HAP-1 (cell line): ENCODE measurements at places on chromosomes 5 and 9.

- DNase-seq, result no peak
These were observed 235.2 kb upstream of the SLC24A2 start for GRCh38 chr9:20023961-20024571.

GRCh38 chr5:181127907-181128626, 2.9 kb downstream of the OR2V1 start:
- DNase-seq, result no peak

DNA sequence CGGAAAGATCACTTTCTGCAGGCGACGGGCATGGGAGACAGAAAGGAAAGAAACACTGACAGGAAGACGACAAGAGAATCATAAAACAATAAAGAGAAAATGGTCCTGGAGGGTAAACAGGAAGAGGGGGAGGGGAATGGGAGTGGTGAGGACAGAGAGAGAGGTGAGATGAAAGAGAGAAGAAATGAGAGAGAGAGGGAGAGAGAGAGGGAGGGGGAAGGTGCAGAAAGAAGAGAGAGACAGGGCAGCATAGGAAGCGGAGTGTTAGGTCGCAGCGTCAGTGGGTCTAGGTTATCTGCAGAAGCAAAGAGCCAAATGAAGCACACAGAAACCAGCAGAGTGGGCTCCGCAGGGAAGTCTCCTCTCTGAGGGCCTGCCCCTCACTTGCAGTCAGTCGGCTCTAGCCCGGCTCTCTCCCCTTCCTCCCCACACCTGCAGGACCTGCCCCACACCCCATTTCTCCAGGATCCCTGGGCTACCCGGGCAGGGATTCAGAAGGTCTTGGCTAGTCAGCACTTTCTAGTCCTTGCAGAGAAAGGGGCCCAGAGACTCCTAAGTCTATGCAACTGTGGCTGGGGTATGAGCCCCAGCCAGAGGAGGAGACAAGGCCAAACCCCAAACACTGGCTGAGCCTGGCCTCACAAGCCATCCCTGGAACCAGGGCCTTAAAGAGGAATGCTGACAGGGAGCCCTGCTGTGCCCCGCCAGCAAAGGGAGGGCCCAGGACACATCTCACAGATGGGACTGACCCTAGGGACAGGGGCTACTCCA, 29.7 kb upstream of the MEIKIN start:
- no peak for DNase-seq

GRCh38 chr9:117403403-117403811, 11.4 kb downstream of the ASTN2 start:
- DNase-seq, result no peak

DNA sequence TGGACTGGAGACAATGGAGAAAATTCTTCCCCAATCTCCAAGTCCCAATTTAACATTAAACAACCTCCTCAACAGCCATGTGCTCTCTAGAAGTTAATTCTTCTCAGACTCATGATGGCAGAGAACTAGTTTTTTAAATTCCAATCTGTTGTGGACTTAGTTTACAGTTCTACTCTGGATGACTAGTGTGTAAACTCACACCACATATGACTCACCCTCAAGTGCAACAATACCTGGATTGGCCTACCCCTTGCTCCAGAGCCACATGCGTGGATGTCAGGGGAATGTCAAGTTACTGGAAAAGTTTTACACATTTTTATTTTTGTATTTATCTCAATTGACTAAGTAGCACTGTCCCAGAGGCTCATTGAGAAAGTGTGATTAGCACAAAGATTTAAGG, 136.0 kb upstream of the EFNA5 start:
- DNase-seq, result no peak

DNA sequence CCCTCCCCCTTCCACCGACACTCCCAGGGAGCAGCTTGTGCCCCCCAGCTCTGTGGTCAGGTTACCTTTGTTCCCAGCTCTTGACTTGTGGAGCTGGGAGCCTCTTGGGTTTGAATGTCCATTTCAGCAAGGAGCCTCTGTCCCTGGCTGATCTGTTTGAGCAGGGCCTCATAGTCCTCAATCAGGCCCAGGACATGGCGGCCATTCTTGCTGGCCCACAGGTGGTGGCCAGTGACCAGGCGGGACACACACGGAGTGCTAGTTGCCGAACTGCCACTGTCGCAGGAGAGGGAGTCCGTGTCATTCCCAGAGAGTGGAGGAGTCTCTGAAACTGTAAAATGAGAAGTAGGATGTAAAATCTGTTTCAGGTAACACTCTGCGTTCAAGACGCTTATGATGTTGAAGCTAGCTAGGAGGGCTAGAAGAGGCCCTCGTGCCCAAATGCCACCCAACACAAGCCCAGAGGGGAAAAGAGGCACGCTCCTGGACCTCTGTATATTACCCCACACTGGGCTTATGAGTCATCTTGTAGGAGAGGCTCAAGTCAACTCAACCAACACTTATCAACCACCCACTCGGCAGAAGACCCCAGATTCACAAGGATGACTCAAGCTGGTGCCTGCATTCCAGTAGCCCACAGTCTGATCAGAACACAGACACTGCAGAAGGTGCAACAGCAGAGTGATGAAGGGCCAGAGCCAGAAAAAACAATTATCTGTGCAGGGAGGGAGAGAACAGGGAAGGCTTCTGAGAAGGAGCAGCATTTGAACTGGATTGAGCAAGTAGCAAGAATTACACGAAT, 177.0 kb downstream of the CDK5RAP2 start:
- no peak for DNase-seq

- DNase-seq, result no peak
These were observed 663.6 kb upstream of the RIOK2 start for GRCh38 chr5:97846643-97847042.

DNA sequence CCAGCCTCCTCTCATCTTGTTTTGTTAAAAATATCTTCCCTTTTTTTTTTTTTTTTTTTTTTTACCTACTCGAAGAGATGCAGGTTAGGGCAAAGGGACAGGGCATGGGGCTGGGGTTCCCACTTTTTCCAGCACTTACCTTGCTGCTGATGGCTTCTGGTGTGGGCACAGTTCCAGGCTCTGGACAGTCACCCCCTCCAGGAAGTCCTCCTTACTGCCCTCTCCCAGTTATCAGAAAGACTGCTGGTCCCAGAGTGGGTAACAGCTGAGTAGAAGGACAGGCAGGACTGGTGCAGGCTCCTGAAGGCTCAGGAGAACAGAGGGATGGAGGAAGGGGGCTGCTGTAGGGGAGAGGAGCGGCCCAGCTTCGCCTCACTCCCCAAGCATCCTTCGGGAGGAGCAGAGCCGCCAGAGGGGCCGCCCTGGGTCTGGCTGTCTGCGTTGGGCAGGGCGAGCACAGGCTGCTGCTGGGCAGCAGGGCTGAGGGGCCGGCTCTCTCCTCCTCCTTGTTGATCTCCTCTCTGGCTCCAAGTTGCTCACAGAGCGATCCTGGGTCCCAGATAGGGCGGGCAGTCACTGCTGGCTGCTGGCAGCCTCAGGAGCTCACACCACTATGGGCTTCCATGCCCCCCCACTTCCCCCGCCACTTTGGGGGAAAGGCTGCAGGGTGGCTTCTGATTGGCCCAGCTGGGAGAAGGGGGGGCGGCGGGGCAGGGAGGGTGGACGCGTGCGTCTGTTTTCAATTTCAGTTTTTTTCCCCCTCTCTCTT, at the start of gene PDGFRB:
Gene PDGFRB, minus strand, starts transcription at position 588 of the 769 bp plus-strand sequence. CDS start 18,798 bp downstream, outside the sequence.
- no peak for DNase-seq

DNA sequence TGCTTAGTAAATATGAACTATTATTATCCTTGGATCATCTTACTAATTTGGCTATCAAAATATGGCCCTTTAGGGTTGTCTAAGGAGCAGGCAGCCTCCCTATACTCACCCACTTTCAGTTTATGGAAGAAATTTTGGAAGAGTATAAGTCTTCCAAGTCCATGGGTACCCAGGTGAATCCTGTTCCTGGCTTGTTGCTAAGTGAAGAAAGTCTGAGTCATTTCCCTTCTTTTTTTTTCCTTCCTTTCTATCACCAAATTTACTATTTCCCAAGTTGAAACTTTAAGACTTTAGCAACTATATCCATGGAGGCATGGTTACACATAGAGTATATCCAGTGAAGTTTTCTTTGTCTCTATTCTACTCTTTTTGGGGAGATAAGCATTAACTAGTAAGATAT, 184.0 kb upstream of the ACTBL2 start:
- DNase-seq, result no peak

DNA sequence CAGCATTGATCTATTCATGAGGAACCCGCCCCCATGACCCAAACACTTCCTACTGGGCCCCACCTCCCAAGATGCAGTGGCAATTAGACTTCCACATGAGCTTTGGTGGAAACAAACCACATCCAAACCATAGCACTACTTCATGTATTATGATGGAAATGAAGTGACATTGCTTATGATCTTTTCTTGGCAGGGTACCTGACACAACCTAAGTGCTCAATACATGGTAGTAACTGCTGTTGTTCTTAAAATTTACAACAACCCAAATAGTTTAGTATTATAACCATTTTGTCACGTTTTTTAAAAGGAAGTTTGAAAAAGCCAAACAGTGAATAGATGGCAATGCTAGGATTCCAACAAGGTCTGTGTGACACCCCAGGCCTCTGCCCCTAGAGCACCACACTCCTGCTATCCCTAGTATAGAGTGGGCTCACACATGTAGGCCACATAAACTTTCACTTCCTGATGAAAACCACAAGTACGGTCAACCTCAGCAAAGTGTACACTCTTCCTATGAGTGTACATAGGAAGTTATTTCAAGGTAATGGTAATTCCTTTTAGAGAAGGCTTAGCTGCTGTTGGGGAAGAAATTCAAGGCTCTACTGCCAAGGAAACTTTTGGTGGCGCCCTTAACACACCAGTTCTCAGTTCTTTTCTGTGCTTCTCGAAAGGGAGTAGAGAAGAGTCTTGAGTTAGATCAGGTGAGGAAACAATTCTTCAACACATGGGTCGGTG, 97.6 kb downstream of the ARSB start:
- DNase-seq, result no peak

DNA sequence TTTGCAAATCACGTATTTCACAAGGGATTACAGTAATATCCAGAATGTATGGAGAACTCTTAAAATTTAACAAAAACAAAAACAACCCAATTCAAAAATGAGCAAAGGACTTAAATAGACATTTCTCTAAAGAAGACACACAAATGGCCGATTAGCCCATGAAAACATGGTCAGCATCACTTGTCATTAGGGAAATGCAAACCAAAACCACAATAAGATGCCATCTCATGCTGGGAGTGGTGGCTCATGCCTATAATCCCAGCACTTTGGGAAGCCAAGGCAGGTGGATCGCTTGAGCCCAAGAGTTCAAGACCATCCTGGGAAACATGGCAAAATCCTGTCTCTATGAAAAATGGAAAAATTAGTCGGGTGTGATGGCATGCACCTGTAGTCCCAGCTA, 120.2 kb downstream of the SUSD1 start:
- DNase-seq, result no peak

- DNase-seq, result no peak
These were observed 23.9 kb downstream of the MED27 start for GRCh38 chr9:132055756-132056155.

- no peak for DNase-seq
These were observed 158.2 kb upstream of the PPP2R2B start for GRCh38 chr5:147036691-147037245.

GRCh38 chr9:105342147-105342505, 97.7 kb downstream of the SLC44A1 start:
- no peak for DNase-seq

- DNase-seq, result no peak
These were observed 26.6 kb upstream of the TLR4 start for GRCh38 chr9:117677572-117677971.

DNA sequence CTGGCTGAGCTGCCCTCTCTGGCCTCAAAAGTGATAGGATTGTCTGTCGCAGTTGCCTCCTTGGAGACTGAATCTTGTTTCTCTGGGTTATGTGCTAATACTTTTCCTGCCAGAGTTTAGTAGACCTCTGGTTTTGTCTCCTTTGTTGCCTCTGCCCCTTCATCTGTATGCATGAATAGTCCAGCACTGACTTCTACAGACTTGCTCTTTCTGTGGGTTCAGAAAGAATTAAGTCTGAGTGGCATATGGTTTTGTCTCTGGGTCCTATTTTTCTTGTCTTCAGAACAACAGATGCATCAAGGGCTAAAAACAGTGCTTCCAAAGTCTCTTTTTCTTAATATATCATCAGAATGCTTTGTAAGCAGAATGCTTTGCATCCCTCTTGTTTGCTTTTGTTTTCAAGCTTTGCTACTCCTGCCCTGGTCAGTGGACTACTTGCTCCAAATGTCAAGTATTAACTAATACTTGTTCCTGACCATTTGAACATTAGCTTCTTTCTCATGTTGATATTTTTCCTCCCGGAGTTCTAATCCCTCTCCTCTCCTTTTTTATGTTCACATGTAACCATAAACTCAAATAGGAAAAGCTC, 131.7 kb downstream of the UNC13B start:
- DNase-seq, result no peak

GRCh38 chr5:62413711-62414110, 1.1 kb downstream of the IPO11 start:
- DNase-seq, result no peak

DNA sequence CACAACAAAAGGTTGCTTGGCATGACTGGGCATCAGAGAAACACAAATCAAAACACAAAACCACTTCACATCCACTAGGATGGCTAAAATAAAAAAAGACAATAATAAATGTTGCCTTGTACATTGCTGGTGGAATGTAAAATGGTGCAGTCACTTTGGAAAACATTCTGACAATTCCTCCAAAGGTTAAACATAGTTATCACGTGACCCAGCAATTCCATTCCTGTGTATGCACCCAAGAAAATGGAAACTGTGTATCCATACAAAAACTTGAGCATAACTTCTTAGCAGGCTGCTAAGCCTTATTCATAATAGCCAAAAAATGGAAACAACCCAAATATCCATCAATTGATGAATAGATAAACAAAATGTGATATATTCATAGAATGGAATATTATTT, 10.2 kb upstream of the SLC46A2 start:
- DNase-seq, result no peak

- DNase-seq, result no peak
These were observed 71.0 kb upstream of the SLC1A3 start for GRCh38 chr5:36535378-36535777.

DNA sequence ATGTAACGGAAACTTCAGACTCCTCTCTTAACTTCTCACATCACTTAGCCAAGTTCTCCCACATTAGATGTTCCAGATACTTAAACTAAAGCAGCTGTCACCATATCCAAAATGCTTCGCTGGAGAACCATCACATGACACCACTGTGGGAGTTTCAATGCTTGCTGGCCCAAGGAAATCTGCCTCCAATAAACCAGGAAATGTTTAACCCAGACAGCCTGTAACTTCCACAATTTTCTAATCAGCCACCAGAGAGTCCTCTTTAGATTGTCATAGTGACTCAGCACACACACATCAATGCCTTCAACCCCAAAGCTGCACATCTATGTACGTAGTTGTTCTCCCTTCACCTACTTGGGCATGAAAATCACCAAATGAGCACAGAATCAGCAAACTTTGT, 118.7 kb downstream of the LPAR1 start:
- DNase-seq, result no peak

GRCh38 chr5:69225860-69226259, 8.8 kb upstream of the CDK7 start:
- DNase-seq, result no peak

DNA sequence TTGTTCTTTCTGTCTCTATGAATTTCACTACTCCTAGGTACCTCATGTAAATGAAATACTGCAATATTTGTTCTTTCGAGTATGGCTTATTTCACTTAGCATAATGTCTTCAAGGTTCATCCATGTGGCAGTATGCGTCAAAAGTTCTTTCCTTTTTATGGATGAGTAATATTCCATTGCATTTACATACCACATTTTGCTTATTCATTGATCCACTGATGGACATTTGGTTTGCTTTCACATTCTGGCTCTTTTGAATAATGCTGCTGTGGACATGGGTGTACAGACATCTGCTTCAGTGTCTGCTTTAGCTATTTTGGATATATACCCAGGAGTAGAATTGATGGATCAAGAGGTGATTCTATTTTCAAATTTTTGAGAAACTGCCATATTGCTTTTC, 144.2 kb upstream of the PAPPA start:
- no peak for DNase-seq
